ENCODE measurements at places on chromosomes 2 and 18.

- DNase-seq, result no peak
Observed at GRCh38 chr2:18065249-18065648, 186.8 kb downstream of the KCNS3 start.

DNA sequence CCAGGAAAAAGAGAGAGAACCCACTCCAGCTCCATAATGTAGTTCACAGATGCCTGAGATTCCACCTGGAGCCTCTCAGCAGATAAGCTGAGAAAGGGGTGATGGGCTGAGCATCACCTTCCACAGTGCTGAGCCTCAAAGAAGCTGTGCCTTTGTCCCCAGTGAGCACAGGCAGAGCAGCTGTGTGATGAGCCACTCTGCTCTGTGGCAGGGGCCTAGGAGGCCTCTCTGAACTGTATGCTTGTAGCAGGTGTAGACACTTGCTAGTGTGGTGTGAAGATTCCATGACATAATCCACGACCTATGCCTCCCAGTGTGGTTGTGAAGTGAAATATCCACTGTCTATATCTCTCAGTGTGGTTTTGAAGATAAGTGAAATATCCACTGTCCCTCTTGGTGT, 70.4 kb upstream of the MGAT4A start:
- DNase-seq, result no peak

DNA sequence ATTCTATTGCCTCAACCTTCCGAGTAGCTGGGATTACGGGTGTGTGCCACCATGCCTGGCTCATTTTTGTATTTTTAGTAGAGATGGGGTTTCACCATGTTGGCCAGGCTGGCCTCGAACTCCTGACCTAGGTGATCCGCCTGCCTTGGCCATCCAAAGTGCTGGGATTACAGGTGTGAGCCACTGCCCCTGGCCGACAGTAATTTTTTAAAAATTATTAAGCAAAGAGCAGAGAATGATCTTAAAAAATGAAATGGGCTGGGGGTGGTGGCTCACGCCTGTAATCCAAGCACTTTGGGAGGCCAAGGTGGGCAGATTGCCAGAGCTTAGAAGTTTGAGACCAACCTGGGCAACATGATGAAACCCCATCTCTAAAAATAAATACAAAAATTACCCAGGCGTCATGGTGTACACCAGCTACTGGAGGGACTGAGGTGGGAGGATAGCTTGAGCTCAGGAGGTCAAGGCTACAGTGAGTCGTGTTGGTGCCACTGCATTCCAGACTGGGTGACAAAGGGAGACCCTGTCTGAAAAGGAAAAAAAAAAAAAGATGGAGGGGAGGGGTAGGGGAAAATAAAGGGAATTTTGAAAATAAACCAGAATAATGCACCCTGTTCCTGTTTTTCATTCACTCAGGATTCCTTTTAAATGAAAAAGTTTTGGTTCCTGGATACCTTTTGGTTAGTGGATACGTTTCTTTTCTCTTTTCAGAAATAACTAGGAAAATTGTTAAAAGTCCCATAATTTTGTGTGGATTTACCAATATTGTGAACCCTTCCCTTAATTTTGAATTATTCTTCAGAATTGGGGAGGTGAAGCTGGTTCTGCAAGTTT, 33.9 kb downstream of the MAP4K4 start:
- DNase-seq, result no peak

DNA sequence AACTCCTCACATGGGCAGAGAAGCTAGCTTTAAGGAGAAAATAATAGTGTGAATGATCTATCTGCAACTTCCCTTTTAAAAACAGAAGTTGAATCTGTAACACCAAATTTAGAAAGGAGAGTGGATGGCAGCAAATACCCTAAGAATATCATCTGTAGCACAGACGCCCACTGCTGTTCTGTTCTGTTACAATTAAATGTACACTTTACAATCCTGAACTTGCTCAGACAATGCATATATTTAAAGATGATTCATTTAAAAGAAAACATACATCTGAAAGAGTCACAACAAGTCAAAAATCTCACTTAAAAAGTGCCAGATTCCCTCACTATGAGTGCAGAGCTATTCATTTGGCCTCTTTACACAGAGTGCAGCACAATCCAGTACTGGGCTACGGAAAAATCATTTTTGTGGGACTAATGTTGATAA, 8.0 kb upstream of the SERTAD2 start:
- DNase-seq, result no peak

- DNase-seq, result no peak
Observed at GRCh38 chr2:218325566-218326160, 31.0 kb upstream of the CATIP start.

GRCh38 chr2:67571785-67572718, 174.9 kb downstream of the ETAA1 start:
- DNase-seq, result no peak

- peak; percentile 64 for DNase-seq
Observed at GRCh38 chr2:54558188-54559005, 102.3 kb downstream of the SPTBN1 start.

GRCh38 chr18:478681-479080, 21.8 kb downstream of the COLEC12 start:
- DNase-seq, result no peak

- DNase-seq, result no peak
Observed at GRCh38 chr2:30678410-30679137, 128.7 kb downstream of the CAPN13 start.

DNA sequence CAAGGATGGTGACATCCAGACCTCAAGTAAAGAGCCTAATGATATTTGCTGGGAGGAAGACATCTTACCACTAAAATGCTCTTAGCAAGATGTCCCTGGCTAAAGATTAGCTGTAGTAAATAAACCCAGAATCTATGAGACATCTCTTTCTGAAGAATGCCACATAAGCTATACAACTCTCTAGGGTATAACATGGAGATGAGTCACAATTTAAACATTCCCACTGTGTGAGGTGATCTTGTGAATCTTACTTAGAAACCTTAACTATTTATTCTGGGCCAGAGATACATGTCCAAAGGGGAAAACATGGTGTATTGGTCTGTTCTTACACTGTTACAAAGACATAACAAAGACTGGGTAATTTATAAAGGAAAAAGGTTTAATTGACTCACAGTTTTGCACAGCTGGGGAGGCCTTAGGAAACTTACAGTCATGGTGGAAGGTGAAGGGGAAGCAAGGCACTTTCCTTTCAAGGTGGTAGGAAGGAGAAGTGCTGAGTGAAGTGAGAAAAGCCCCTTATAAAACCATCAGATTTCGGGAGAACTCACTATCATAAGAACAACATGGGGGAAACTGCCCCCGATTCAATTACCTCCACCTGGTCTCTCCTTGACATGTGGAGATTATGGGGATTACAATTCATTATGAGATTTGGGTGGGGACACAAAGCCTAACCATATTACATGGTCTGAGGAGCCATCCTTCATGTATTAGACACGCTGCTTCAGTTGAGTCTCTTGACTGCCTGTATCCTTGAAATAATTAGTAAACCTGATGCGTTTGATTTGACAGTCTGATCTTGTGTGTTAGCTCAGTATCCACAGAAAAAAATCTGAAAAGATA, 17.1 kb downstream of the KRCC1 start:
- DNase-seq, result no peak

DNA sequence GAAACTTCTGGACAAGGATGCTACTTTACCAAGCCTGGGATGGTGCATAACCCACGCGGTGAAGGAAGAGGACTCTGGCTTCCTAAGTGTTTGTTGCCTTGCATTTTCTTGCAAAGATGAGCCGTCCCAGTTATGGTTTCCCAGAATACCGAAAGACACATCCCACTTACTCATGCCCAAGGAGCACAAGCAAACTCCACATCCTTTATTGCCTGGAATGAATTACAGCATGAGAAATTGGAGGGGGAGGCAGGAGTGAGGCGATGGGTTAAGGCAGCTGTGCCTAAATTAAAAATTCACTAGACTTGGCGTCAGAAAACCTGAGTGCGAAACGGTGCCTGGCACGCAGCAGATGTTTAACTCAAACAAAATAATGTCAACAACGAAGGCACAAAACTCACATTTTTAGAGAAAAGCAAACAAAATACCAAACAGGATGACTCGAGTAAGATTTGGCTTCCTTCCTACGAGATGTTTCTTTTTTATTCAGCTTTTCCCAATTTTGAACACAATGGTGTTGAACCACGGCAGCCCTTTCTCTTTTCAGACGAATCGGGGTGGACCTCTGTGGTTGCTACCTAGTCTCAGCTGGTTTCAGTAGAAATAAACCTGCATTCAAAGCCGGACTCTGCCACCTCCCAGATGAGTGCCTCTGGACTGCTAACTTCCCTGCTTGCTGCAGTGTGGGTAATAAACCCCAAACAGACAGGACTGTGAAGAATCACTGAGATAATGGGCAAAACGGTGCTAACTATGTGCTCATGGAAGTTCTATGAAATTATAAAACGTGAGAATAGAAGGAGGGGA, 100.3 kb upstream of the NCK2 start:
- DNase-seq, result no peak

GRCh38 chr2:75559680-75560021, 1.1 kb downstream of the EVA1A start:
- no peak for DNase-seq

GRCh38 chr18:52936931-52937330, 596.9 kb downstream of the DCC start:
- DNase-seq, result no peak

- DNase-seq, result no peak
Observed at GRCh38 chr18:69757733-69758132, 189.9 kb downstream of the CD226 start.

DNA sequence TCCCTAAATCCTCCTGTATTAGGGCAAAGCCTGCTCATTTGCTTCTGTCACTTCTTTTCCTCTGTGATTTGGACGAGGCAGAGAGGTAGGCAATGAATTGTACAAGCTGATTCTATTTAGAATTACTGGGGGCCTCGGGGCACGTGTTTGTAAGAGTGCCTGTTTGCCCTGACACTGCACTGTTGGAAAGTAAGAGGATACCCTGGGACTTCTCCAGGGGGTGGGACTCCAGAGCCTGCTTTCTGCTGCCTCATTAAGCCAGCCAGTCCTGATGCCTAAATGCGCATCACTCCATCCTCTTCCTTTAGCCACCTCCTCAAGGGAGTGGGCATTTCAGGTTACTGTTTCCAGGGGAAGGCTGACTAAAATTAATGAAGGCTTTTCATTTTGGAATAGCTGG, 134.3 kb downstream of the TDRD15 start:
- no peak for DNase-seq

- DNase-seq, result no peak
Observed at GRCh38 chr2:129231924-129232323, 747.5 kb upstream of the RAB6C start.

DNA sequence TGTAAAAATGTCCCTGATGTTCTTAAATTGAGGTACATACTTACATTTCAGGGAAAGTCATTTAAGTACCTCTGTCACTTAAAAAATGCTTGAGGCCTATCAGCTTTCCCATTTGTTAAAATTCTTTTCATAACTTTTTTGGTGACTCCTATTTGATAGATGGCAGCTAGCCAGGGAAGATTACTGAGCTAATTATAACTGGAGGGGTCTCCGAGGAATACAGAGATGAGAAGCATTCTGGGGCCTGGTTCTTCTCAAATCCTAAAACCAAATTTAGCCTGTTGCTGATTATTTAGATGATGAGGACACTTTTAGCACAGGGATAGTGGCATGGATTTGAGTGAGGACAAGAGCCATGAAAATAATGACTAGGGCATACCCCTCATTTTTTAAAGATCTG, 4.8 kb downstream of the UGP2 start:
- DNase-seq, result no peak

- DNase-seq, result no peak
Observed at GRCh38 chr2:100944617-100945432, 57.3 kb upstream of the RPL31 start.

DNA sequence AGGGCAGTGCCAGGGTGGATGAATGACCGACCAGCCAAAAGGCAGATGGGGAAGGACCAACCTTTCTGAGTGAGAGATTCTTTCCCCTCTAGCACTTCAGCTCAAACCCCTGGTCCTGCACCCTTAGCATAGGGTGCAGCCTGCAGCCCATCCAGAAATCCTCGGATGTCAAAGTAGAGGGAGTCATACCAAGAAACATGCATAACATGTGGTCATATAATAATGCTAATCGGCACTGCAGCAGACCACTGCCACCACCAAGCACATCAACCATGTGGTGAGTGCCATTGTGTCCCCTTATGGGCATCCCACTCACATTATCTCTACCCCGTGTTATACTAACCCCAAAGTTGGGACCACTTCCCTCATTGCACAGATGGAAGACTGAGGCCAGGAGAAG, 17.7 kb downstream of the ATOH8 start:
- DNase-seq, result no peak

- no peak for DNase-seq
Observed at GRCh38 chr2:54030396-54030741, 59.6 kb upstream of the PSME4 start.

DNA sequence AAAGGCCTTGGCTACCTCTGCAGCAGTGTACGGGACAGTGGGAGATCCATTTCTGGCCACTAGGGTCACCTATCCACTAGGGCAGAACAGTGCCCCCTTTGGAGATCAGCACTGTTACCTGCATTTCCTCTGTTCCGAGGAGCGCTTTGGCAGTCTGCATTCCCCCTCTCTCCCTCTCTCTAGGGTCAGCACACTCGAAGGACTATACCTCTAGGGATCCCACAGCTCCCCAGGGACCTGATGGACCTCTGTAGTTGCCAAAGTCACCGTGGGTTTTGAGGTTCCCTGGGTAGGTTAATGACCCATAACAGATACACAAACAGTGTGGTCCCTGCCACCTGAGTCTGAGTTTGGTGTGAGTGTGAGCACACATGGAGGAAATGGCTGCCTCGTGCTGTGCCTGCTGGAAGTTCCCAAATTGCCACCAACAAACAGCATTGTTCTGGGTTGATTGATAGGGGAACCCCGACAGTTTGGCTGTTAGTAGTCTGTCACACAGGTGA, 99.8 kb upstream of the VWC2L start:
- no peak for DNase-seq

DNA sequence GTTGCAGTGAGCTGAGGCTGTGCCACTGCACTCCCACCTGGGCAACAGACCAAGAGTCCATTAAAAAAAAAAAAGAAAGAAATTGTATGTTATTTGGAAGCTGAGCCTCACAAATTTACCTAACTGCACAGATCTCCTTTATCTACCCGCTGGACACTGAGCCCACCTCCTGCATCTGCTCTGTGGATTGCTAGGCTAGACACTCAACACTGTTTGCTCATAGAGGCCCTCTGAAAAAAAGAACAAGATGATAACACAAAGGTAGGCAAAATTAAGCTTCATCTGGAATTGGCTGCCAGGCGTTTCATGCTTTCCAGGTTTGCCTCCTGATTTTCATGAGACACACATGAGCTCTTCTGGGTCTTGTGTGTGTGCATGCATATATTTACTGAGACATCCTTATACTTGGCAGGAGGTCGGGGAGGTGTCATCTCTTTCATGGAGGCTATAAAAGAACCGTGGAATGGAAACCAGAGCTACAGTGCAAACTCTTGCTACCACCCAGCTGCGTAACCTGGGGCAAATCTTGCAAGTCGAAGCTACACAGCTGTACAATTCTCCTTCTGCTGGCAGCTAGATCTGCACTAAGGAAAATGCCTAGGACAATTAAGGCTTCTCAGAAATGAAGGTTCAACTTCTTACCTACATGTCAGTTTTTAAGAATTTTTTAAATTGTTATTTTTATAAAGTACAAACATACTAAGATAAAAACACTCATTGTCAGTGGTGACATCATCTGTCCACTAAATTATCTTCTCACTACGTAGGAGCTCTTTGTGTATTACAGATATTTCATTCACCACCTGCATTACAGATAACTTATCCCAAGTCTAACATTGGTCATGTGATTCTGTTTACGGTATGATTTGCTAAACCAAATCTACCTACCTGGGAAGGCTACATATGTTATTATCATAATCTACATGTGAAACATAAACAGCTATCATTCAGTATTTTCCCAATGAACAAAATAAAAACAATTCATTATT, 63.1 kb downstream of the CABYR start:
- no peak for DNase-seq

Measured in CD4-positive, alpha-beta T cell treated with Interleukin-4 for 1 hour (primary cell).